Activated naive CD4-positive, alpha-beta T cell treated with anti-CD3 and anti-CD28 coated beads, Interleukin-2, amount 50 U/mL, for 72 hours (primary cell): ENCODE measurements at places on chromosomes 2 and 18. TPM values are rescaled to one million over a fixed set of nuclear protein-coding genes. Genes with fewer than 3 reads are reported as not detected.

DNA sequence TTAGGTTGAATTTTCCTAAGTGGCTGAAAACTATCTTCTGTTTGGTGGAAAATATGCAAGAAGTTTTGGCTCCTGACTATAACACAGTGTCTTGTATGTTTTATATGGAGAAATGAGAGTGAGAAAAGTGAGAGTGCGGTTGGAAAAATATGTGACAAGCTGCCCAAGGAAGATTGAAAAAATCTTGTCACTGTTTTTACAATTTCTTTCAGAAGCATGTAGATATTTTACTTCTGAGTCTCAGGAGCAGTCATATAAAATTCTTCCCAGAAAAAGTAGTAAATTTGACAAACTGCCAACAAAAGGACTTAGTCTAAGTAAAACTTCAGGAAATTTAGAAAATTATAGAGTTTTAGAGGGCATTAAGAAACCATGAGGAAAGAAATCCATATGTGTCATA lies 19.4 kb upstream of the RMND5A start:
- no peak for DNase-seq

DNA sequence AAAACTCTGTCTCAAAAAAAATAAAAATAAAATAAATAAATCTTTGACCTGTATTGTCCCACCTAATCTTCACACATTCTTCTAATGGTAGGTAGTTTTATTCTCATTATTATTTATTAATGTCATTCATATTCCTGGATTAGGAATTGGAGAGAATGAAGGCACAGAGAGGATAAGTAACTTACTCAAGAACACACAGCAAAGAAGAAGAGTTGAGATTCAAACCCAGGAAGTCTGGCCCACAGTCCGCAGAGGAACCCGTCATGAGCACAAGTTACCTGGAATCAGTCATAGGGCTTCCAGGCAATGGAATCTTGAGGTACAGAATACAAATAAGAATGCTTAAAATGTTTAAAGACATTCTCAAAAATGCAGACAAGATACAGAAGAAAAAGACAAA lies 46.3 kb upstream of the SLC66A3 start:
- DNase-seq: no peak

- no peak for DNase-seq
These were observed 28.5 kb upstream of the RIOK3 start for GRCh38 chr18:23424616-23425015.

DNA sequence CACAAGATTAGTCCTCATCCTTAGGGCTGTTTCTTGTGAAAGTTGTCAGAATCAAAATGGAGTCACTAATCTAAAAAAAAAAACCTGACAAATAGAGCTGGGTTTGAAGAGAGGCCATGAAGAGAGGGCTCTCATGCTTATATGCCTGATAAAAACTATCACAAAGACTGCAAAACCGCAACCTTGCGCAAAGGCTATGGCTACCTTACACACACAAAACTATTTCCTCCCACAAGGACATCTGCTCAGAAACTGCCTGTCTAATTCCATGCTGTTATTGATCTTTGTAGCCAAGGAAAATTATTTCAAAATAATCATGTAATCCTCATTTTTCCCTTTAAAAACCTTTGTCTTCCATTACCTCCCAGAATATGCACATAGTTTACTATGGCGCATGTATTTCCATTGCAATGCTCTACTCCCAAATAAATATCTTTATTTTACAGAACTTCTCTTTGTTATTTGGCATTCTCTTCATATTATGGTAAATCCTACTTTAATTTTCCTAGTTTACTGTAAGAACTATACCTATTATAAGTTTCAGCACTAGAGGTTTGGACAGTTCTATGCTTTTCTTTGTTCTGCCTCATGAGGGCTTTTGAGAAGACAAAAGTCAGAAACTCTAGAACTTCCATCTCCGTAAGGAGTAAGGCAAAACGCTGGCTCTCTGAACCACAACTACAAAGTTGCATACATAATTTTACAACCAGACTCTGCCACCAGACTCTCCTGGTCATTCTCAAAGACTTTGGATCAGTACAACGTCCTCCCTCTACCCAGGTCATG lies 9.6 kb upstream of the DPYSL5 start:
- DNase-seq: no peak

- DNase-seq: no peak
These were observed 137.9 kb downstream of the ZNF516 start for GRCh38 chr18:76357174-76357573.

DNA sequence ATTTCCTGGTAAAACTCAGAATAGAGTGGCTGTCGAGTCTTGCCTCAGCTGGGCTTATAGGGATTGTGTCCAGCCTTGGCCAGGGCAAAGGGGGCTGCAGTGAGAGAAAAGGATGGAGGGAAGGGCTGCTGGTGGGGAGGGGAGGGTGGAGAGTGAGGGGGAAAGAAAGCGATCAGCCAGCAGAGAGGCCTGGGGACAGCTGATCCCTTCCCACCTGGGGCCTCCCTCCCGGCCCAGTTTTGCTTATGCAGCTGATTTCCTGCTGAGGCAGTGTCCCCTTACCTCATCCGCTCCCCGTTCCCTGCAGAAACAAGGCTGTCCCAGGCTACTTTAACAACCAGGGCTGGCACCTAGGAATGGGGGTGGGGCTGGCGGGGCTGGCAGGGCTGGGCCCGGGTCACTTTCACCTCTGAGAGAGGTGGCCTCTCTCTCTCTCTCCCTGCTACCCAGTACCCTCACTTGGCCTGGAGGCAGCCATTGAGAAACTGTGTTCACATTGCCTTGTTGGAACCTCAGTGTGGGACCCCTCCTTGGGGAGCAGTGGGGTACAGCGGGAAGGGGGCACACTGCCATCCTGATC lies 12.2 kb upstream of the GMPPA start:
- no peak for DNase-seq

DNA sequence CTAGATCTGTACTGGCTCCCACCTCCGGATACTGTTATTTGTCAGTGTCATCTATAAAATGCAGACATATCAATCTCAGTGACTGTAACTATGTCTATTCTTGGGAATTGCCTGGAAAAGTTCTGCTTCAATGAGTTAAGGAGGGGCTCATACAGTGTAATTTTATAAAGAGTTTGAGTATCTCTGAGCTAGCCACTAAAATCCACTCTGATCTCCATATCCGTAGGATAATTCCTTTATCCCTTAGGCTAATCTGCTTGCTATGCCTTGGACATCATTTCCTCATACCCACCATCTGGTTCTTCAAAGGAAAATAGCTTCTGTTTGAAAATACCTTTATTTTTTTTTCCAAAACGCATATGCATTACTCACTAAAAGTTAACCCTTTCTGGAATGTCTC lies 863.2 kb downstream of the SUCLG1 start:
- no peak for DNase-seq

- no peak for DNase-seq
These were observed 91.2 kb downstream of the NEDD4L start for GRCh38 chr18:58135183-58135641.

GRCh38 chr2:176565641-176566323 lies 296.5 kb downstream of the MTX2 start:
- no peak for DNase-seq

DNA sequence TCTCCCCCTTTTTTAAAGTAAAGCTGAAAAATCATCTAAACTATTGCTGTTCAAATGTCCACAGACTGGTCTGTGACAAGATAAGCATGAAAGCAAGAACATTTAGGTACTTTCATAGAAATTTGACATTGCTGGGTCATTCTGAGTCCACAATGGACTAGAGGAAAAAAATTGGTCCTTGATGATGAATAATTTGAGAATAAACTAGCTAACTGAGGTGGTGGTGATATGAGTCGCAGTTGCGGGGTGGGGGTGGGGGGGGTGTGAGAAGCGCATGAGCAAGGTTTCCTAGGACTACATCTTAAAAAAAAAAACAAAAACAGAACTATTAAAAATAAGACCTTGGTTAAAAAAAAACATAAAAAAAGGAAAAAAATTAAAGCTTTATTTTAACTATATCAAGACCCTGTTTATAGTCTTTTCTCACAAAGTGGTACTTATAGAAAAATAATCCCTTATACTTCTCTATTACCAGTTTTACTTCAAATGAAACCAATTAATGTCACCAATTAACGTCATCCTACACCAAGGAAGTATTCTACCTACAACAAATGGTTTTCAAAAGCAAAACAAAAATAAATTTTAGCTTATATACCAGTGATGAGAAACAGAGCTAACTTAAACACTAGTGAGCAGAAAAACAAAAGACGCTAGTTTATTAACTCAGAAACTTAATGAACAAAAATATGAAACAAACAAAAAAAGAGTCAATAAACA lies 88.1 kb downstream of the ASXL2 start:
- no peak for DNase-seq

DNA sequence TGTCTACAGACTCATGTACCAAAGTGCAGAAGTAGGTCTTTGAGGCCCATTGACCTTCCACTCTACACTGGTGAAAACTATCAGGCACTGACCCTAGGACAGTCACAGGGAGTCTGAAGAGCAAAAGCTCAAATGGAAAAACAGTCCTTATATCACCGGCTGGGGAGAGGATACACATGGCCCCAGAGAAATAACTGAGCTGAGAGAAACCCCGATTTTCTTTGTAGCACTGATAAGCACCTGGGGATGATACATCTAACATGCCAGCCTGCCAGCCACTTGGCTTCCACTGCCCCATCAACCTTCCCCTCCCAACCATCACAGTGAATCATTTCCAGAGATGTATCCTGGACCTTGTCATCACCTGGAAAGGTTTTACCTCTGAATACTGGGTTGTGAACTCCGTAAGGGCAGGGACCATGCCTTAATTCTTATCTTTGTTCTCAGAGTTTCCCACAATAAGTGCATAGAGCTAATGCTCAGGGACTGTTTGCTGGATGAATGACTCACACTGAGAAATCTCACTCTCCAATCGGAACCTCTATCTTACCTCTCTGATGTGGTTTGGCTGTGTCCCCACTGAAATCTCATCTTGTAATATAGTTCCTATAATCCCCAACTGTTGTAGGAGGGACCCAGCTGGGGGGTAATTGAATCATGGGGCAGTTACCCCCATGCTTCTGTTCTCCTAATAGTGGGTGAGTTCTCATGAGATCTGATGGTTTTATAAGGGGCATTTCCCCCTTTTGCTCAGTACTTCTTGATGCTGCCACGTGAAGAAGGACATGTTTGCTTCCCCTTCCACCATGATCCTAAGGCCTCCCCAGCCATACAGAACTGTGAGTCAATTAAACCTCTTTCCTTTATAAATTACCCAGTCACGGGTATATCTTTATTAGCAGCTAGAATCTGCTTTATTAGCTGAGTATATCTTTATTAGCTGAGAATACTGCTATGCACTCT lies 37.1 kb downstream of the EVA1A start:
- no peak for DNase-seq

- DNase-seq: no peak
These were observed 371.7 kb downstream of the TNS1 start for GRCh38 chr2:217631115-217631514.

DNA sequence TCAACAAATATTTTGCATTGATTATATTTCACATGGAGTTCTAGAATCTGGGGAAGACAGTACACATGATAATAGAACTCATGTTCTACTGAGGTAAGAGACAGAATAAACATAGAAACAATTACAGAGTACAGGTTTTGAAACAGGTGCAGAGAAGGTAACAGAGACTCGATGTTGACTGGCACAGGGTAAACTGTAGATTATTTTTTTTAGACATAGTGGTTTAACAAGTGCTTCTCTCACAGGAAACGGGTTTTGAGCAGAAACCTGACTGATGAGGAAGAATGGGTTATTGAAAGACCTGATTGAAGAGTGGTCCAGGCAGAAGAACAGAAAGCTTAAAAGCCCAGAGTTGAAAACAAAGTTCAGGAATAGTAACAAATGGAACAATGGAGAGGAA lies 1002.5 kb upstream of the FAM98A start:
- DNase-seq: no peak

- no peak for DNase-seq
These were observed 55.6 kb upstream of the ACMSD start for GRCh38 chr2:134782792-134783191.

- no peak for DNase-seq
These were observed 767.8 kb upstream of the ZEB2 start for GRCh38 chr2:145287736-145288135.

GRCh38 chr18:56374007-56374655 lies 264.3 kb downstream of the TXNL1 start:
- DNase-seq: no peak

GRCh38 chr2:182915369-182916326 lies 49.2 kb upstream of the FRZB start:
- no peak for DNase-seq

- no peak for DNase-seq
These were observed 265.8 kb downstream of the TNS1 start for GRCh38 chr2:217736776-217737550.

DNA sequence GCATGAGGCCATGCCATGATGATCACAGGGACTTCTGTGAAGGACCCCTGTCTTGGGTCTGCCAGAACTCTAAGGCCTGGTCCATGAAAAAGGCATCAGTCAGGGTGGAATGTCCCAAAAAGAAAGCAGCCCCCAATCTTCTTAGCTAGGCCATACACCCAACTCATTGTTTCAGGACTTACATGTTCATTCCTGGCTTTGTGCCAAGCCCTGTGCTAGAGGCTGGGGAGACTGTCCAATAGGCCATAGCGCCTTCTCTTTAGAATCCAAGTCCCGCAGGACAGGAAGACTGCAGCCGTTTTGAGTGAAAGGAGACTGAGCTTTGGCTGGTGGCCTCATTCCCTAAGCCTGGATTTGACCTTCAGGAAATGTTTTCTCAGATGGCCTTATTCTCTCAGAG lies 247.3 kb downstream of the PRKCE start:
- no peak for DNase-seq

DNA sequence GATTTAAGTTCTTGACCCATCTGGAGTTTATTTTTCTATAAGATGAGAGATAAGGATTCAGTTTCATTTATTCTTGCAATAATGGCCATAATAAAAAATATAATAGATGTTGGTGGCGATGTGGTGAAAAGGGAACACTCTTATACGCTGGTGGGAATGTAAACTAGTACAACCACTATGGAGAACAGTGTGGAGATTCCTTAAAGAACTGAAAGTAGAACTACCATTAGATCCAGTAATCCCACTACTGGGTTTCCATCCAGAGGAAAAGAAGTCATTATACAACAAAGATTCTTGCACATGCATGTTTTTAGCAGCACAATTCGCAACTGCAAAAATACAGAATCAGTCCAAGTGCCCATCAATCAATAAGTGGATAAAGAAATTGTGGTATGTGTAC lies 1040.5 kb upstream of the GYPC start:
- DNase-seq: no peak

- no peak for DNase-seq
These were observed 69.1 kb upstream of the TCF7L1 start for GRCh38 chr2:85063981-85064599.

SLC9A4 gene
- 0.07 TPM for total RNA-seq

VWC2L gene
- not detected for total RNA-seq

ATP6V1B1 gene
- not detected for total RNA-seq

RNU2-63P gene
- total RNA-seq: 43.6 TPM

GREB1L gene
- not detected for total RNA-seq

OTX1 gene
- total RNA-seq: not detected
